Stimulated activated CD8-positive, alpha-beta memory T cell treated with anti-CD3 and anti-CD28 coated beads, Interleukin-7, amount 100 ng/mL, for 1 hour (primary cell): ENCODE measurements at places on chromosomes 2 and 18.

DNA sequence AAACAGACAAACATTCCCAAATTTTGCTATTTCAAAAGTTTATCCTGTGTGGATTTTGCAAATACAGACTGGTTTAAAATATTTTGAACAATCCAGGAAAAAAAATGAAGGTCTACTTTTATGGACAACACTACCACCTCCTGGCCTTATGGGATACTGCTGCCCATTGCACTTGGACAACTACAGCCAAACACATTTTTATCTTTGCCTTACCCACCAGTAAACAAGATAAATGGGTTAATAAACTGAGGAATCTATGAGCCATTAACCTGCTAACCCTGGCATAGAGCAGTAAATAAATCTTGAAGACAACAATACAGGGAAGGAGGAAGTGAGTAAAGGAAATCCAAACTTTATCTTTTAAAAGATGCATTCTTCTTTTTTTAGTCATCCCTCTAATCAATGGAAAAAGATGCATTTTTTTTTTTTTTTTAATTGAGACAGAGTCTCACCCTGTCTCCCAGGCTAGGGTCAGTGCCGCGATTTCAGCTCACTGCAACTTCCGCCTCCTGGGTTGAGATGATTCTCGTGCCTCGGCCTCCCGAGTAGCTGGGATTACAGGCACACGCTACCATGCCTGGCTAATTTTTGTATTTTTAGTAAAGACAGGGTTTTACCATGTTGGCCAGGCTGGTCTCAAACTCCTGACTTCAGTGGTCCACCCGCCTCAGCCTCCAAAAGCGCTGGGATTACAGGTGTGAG lies 2.1 kb upstream of the SPIRE1 start:
- no peak for DNase-seq

DNA sequence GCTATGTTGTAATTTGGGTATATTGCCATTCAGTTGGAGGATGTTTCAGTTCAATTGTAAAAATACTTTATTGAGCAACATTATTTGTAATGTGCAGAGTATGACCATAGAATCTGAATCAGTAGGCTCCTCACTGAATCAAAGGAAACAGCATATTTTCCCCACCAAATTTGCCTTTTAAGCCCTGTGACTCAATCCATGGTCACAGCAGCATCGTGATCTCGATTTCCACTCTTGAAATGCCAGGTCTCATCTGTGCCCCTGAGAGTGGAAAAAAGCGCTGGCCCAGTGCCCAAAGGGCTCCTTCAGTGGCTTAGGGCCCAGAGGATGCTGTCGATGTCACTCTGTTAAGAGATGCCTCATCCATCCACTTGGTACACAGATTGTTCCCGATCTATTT lies 57.5 kb downstream of the FHOD3 start:
- no peak for DNase-seq

- no peak for DNase-seq
These were observed 9.2 kb downstream of the LGALSL start for GRCh38 chr2:64462940-64463700.

- no peak for DNase-seq
These were observed 329.4 kb downstream of the AGPS start for GRCh38 chr2:177721818-177722567.

DNA sequence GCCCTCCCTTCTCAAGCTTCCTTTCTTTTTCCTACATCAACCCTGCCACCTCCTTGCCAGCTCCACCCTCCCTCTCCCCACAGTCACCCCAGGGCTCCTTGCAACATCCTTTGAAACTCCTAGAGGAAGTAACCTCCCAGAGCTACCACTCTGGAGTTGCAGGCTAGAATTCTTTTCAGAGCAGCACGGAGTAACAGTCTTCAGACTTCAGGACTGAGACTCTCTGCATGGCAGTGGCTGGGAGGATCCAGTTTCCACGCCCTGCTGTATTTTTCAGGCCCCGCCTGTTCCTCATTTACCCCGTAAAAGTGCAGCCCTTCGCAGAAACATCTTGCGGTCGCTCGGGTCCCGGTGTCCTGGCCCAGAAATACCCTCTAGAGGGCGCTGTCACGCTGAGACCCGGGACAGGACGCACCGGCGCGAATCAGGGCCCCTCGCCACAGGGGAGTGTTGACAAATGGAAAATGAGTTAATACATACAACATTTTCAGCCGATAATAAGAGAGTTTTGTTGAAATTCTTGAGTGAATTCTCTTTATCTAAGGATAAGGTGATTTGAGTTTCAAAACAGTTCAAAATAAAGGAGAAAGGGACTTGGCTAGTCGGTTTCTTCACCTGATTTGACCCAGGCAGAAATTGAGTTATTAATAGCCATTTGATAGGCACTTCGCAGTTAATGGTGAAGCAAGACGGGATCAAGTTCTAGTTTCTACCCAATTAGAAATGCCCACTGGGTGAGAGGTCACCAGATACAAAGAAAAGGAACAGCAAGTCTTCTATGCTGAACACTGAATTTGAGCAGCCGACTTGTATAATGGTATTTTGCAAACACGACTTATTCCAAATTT lies 18.5 kb upstream of the NTSR2 start:
- DNase-seq = peak; percentile 51

DNA sequence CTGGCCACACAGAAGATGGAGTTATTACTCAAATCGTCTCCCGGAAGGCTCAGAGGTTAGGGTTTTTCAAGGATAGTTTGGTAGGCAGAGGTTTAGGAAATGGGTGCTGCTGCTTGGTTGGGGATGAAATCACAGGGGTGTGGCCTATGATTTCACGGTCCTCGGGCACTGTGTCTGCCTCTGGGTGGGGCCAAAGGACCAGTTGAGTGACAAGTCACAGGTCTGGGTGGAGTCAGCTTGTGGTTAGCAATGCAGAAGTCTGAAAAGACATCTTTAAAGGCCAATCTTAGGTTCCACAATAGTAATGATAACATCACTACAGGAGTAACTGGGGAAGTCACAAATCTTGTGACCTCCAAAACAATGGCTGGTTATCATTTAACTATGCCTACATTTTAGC lies 387.8 kb downstream of the ZNF521 start:
- DNase-seq = no peak
